ENCODE measurements at places on chromosomes 7 and 10. TPM values are rescaled to one million over a fixed set of nuclear protein-coding genes. Genes with fewer than 3 reads are reported as not detected.

DNA sequence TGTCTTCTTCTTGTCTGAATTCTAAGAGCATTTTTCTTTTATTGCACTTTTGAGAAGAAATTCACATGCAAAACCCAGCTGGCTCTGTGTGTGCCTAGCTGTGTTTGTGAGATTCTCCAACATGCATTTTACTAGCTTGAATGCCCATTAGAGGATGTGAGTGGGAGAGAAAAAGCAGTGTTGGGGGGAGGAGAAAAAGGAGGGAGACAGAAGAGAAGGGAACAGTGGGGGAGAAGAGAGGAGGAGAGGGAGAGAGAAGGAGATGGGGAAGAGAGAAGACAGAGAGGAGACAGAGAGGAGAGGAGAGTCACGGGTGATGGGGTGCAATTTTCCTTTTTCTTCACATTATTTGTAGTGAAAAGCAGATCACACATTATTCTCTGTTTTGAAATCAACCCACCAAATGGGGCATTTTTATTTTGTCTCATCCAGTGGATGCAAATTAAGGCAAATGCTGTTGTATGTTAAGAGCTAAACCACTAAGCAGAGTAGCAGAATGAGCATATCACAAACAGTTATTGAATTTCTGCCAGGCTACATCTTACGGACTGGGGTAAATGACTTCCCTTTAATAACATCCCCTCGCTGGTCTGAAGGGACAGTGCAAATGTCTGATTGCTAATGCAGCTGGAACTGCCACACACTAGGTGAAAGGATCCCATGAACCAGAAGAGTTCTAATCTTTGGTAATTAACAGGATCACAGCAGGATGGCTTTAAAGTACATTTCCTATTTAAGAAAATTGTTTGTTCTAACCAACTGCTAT, 849 bp downstream of the LRRN3 start:
- DNase-seq: no peak

DNA sequence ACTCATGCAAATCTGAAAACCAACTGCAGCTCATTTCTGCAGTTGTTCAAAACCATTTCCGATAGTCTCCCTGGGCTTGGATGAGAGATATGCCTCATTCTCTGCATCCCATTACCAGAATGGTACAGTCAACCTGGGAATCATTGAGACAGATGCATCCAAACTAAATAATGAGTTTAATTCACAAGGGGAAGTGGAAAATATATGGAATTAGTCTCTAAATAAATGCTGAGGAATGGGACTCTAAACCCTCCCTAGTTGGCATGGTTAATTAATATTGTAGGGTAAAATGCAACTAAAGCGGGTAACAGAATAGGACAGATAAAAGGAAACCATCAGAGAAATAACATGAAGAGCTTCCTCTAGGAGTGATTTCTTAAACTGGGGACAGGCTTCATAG, 118.9 kb downstream of the AMPH start:
- DNase-seq: no peak

Gene RPEL1
- total RNA-seq: not detected

DNA sequence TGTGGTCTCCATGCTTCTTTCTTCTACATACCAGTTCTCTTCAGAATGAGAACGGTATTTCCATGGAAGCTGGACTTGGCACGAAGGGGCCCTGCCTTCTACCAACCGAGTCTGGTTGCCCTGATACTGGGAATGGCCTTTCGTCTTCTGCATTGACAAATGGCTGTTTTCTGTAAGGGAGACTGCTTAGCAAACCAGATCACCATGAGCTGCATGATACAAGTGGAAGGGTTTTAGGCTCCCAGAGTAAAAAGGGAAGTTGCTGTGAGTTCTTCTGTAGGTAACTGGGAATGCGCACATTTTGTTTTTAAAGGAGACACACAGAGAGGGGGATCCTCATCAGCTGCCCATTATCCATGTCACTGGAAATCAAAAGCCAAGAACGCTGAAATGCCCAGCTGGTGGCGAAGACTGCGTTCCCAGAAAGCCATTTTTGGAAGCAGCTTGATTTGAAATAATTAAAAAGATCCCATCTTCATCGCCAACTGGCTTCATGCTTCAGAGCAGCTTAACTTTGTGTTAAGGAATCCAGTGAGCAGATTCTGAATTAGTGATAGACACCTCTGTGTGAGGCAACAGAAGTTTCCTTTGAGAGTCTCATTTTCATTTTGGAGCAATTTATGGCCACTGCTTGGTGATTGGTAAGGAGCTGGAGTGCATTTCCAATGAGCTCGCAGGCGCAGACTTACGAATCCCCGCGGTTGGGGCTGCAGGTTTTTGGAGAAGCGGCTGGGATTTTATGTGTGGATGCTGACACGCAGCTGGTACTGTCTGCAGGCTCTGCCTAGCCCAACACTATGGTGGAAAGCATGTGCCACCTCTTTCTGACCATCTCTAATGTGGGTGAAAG, 672.7 kb upstream of the FOXK1 start:
- no peak for DNase-seq
